Hepatocyte (in vitro differentiated cells): ENCODE measurements at places on chromosomes 1 and 21. TPM values are rescaled to one million over a fixed set of nuclear protein-coding genes. Genes with fewer than 3 reads are reported as not detected.

- peak; percentile 68 for DNase-seq
Measured at GRCh38 chr1:234111458-234112142, 207.1 kb downstream of the SLC35F3 start.

DNA sequence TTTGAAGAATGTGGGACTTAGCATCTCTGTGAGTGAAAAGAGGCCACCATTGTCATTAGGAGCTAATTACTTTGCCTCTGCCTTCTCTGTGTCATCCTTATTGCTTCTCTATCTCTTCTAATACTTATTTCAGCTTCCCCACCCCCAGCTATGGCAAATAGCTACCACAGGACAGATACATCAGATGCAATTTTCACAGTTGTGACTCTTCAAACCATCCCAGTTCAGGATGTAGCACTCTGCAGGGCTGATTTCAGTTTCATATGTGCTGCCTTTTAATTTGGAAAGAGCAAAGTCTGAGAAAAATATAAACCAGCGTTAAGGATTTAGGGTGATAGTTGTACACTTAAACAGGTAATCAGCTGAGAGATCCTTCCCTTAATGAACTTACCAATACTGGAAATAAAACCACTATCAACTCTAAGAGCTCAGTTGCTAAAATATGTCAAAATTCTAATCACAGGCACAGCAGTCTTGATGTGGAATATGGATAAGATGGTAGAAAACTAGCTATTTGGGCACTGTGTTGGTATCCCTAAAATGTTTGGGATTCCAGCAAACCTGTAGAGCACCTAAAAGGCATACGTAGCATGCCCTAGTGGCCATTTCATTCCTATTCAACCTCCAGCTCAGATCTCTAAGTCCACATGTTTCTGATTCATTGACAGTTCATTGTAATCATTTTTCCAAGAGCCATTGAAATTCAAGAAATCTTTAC, 148.4 kb downstream of the SYT2 start:
- DNase-seq, result no peak

- no peak for DNase-seq
Measured at GRCh38 chr1:220966041-220966440, 86.8 kb downstream of the HLX start.

DNA sequence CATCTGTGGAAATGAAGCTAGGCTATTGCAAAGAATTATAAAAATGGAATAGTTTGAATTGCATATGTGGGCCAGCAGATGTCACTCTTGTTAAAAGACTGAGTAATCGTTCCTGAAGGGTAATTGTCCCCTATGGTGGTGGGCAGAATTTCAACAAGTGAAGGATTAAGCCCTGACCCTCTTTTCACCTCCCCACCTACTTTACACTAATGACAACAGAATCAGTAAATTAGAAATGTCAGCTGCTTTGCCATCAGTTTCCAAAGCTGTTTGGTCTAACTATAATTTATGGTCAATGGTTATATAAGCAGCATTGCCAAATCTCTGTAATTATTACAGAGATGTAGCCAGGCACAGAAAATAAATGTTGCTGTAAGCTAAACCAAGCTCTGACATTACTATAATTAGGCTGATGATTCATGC, 898.6 kb downstream of the AMY1C start:
- peak; percentile 31 for DNase-seq

GRCh38 chr1:20705203-20705755, 12.5 kb downstream of the KIF17 start:
- no peak for DNase-seq

Gene LRRC42
- total RNA-seq, result 56.6 and 64.4 TPM in 2 replicates

GRCh38 chr1:26020941-26021646, 481 bp upstream of the EXTL1 start:
- DNase-seq, result no peak

DNA sequence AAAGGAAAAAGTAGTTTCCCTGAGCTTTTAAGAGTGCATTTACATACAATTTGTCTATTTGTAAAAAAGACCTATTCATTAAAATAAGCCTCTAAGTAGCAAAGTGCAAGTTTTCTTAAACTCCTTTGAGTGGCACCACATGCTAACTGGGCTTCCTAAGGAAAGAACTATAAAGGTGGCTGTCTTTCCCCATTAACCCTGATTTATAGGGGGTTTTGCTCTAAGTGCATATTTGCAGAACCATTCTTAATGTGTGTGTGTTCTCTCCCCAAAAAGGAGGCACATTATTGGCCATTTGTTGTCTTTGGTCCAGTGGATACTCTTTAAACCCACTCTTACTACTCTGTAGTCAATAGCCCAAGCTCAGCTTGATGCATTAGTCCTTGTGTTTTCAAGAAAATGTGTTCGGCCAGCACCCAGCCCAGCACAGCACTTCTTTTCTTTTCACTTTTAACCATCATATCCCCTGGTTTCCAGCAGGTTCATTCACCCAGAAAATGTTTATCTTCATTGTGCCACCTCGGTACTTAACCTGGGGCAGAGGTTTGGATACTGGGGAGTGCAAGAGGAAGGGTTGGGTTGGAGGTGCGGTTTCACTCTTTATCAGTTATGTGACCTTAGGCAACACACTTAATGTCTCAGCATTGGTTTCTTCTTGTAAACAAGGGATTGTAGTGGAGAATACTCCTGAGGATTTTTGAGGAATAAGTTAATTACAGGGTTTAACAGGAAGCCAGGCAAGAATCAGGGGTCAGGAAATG, 161.9 kb upstream of the UBE2U start:
- DNase-seq, result no peak

GRCh38 chr1:89602871-89603404, 30.0 kb upstream of the LRRC8C start:
- no peak for DNase-seq

GRCh38 chr21:25313829-25314228, 293.5 kb downstream of the MRPL39 start:
- no peak for DNase-seq

DNA sequence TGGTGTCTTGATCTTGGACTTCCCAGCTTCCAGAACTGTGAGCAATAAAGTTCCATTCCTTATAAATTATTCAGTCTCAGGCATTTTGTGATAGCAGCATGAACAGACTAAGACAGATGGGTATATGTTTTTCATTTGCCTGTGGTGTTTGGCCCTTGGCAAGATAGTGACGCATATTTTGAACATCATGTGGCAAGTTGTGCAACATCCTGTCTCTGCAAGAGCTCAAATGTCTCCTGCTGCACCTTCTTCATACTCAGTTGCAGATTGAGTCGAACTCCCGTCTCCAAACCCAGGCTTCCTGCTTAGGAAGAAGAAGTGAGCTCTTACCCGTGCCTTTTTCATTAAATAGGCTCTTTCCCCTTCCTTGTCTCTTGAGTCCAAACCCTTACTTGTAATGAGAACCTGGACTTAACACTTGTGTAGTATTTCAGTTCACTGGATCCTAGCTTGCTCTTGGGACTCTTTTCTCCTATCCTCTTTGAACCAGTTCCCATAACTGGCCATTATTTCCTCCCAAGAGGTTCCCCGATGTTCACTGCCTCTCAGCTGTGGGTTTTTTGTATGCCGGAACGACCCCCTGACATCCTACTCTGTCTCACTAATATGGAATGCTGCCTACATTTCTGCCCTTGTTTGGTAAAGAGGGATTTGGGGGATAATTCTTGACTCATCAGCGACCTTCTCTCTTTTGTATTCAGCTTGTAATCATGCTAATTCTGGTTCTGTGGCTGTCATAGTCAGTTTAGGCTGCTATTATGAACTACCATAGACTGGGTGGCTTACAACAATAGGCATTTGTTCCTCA, 125.0 kb upstream of the KCNK2 start:
- DNase-seq, result peak; percentile 43

Gene CR1
- 0.04 and 0.20 TPM in 2 replicates for total RNA-seq

DNA sequence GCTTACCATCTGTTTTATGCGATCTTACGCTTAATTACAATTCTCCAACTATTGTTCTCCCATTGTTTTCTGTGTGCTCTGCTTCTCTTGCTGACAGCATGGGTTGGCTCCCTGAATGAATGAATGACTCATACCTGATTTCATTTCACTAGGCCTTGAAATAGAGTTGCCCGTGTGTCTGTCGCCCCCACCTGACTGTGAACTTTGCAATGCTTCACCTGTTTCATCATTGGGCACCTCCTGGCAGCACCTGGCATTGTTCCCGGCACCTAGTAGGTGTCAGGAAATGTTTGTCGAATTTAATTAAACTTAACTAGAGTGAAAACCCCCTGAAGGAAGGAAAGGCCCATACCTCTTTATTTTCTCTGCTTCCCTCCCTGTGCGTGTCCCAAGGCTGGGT, 120.5 kb upstream of the KLHDC7A start:
- no peak for DNase-seq

GRCh38 chr1:46692811-46693770, 21.4 kb downstream of the TEX38 start:
- DNase-seq, result no peak

- DNase-seq, result no peak
Measured at GRCh38 chr1:107250169-107250568, 109.3 kb downstream of the NTNG1 start.

DNA sequence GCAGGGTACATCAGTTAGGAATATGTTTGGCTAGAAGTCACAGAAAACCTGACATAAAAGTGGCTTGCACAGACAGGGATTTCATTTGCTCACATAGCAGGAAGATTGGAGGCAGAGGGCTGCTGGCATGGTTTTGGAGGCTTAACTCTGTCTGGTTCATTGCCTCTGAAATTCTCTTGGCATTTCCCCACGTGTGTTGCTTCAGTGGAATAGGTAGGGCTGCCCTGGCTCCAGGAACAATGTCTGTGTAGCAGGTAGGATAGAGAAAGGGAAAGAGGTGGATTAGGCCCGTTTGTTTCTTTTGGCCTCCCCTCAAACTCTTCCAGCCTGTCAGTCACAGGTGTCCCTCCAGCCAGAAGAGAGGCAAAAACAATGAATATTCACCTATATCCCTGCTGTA, 20.5 kb upstream of the SIPA1L2 start:
- no peak for DNase-seq

Gene RGS8
- 0.04 TPM in 1 of 2 replicates, not detected in the other for total RNA-seq

GRCh38 chr1:161007369-161007768, 13.6 kb downstream of the F11R start:
- DNase-seq, result no peak

DNA sequence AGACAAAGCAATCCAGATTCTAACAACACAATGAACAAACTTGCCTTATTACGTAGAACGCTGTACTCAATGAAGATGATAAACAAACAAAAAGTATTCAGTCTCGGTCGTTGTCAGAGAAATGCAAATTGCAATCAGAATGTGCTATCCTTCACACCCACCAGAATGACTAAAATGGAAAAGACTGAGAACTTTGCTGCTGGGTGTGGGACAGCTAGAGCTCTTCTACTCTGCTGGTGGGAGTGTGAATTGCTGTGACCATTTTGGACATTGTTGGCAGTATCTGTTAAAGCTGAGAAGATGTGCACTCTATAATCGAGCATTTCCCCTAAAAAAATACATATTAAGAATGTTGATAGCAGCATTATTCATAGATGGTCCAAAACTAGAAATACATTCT, 111.4 kb downstream of the PEX14 start:
- no peak for DNase-seq

- no peak for DNase-seq
Measured at GRCh38 chr21:45305836-45306235, 18.1 kb upstream of the POFUT2 start.

Gene RAB29
- 45.4 and 47.5 TPM in 2 replicates for total RNA-seq

GRCh38 chr1:70169018-70169839, 36.1 kb downstream of the LRRC40 start:
- no peak for DNase-seq

Gene FCAMR
- total RNA-seq, result 0.52 and 0.70 TPM in 2 replicates

- no peak for DNase-seq
Measured at GRCh38 chr1:192762265-192762664, 46.6 kb upstream of the RGS2 start.

DNA sequence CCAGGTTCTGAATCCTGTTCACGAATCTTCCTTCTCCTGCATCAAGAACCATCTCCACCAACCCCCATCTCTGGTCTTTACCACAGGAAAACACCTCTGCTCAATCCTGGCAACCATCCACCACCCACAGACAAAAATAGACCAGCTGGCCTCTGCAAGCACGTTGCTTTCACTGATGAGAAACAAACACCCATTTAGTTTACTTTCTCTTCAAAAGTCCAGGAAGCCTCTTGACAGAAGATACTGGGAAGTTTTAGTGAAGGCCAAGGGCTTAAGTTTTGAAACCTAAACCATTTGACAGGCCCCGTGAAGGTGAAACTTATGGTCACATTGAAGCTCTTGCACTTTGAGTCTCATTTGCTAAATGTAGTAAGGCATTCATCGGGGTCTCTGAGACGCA, 122.6 kb upstream of the PPP2R5A start:
- no peak for DNase-seq

GRCh38 chr1:149899460-149900284, at the start of gene BOLA1:
Gene BOLA1 (plus strand): TSS chr1:149899568. CDS start chr1:149900060, 492 bp downstream.
- DNase-seq, result peak; percentile 95

DNA sequence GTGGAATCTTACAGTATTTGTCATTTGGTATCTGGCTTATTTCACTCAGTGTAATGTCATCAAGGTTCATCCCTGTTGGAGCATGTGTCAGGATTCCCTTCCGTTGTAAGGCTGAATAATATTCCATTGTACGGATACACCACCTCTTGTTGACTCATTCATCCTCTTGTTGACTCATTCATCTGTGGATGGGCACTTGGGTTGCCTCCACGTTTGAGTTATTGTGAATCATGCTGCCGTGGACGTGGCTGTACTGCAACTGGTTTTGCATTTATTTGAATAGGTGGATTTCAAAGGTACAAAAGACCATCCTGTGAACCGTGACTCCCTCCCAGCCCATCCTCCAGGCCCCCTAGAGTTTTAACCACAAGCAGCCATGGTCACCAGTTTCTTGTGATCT, 11.9 kb upstream of the TCP10L start:
- DNase-seq, result no peak

Gene AMY1B
- total RNA-seq, result not detected in 2 replicates

DNA sequence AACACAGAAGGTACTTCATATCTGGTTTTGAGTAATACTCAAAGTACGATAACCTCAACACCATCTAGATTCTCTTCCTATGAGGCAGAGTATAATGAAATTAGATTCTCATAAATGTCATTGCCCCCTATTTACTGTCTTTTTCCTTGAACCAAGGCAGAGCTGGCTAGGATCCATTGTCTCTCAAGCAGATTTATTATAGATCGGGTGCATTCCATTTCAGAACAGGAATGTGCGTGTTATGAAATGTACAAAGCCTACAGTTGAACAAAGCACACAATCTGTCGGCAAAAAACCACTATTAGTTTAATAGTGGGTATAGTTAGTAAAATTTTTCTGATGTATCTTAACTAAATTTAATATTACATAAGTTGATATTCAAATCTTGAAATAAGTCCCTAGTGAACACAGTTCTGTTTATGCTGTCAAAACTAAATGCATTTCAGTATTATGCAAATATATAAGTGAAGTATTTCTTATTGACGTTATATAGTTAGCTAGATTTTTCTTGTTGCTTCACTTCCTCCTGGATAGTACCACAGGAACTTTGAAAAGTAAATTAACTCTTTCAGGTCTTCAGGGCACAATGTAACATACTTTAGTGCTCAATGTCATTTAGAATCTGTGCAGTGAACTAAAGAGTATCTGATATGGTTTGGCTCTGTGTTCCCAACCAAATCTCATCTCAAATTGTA, 92.1 kb downstream of the DDAH1 start:
- no peak for DNase-seq

Gene ITLN1
- 9.0 and 11.3 TPM in 2 replicates for total RNA-seq
